ENCODE measurements at places on chromosomes 7 and 10.

GRCh38 chr7:52940481-52940880, 95.0 kb upstream of the POM121L12 start:
- DNase-seq = no peak

- no peak for DNase-seq
These were observed 396.7 kb downstream of the PHTF2 start for GRCh38 chr7:78195281-78195680.

DNA sequence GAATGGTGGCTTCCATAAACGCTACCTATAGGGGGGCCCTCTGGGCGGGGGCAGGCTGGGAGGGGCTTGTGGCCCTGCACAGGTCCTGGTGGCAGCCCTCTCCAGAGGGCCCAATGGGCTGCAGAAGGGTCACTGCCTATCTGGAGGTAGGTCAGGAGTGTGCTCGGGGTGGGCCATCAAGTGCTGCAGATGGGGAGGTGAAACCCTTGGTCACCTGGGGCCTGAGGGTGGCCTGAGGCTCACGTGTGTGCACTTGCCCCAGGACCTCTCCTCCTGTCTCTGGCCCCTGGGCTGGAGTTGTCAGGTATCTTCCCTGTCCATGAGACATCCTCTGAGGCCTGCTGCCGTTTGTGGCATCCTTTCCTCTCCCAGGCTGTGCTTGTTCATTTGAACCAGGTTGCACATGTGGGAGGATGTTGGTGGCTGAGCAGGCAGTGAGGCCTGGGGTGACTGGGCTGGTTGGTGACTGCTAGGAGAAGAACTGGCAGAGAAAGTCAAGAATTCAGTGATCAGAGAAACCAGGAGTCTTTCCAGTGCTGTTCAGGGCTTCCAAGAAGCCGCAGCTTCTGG, 21.1 kb upstream of the SH2D4B start:
- no peak for DNase-seq

- no peak for DNase-seq
These were observed 135.5 kb downstream of the CD36 start for GRCh38 chr7:80773787-80774508.

DNA sequence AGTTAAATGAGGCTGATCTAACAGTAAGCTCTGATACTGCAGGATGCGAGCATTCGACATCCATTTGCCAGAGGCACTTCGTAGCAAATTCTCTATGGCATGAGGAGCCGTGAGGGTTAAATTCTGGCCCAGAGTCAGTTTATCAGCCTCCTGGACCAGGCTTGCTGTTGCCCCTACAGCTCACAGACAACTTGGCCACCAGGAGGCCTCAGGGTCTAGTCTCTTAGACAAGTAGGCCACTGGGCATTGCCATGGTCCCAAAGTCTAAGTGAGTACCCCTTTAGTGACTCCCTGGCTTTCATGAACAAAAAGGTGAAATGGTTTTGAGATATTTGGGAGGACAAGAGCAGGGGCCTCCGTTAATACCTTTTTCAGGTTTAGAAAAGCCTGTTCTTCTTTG, 178.0 kb upstream of the MBL2 start:
- DNase-seq = no peak

DNA sequence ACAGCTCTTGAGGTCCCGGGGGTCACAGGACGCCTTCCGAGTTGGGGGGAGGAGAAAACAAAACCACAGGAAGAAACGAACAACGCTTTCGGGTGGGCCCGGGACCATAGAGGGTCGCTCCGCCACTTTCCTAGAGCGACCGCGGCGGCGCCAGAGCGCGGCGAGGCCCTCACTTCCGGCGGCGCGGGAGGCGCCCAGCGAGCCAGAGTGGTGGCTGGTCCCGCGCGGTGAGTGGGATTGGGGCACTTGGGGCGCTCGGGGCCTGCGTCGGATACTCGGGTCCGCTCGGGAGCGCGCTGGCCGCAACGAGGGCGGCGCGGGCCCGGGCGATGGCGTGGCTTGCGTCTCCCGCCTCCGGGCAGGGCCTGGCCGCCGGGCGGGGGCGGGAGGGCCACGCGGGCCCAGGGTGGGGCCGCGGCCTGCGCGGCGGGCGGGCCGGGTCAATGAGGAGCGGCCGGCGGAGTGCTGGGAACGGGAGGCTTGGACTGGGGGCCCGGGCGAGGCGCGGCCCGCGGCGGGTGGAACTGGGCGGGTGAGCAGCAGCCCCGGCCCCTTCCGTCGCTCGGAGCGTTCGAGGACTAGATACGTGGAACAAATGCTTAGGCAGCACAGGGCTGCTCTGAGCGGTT, at the start of gene ZNF22:
TSS of gene ZNF22 (plus strand) at position 172 of the 629 bp plus-strand sequence. CDS start 2,446 bp downstream, outside the sequence.
- DNase-seq = peak; percentile 20

DNA sequence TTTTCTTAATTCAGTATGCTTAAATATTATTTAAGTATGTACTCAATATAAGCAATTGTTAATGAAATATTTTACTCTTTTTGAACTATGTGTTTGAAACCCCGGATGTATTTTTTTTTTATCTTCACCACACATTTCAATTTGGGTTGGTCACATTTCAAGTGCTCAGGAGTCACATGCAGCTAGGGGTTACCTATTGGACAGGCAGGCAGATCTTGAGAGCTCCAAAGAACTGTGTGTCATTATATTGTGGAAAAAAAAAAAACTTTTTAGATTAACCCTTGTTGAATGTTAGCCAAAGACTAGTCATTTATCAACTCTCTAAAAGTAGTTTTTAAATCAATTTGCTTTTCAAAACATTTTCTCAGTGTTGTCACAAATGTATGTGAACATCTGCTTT, 37.2 kb downstream of the IKZF1 start:
- DNase-seq = no peak

- DNase-seq = no peak
These were observed 285.9 kb downstream of the LRMDA start for GRCh38 chr10:75717126-75717916.

DNA sequence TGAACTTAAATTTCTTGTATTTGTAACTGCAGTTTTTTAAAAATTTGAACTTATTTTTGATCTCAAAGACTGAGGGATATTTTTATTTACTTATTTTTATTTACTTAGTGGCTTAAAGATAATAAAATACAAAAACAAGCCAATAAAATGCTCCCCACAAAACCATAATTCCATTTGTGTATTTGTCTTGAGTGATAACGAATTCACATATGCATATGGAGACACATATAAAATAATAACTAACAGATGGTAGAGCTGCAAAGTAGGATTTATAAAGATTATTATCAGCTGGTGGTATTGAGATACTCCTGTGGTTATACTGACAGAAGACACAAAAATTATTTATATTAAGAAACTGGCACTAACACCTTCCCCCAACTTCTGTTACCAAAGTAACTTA, 90.2 kb upstream of the RPA3 start:
- DNase-seq = no peak

- no peak for DNase-seq
These were observed 9.3 kb upstream of the TSPAN14 start for GRCh38 chr10:80444646-80445319.

DNA sequence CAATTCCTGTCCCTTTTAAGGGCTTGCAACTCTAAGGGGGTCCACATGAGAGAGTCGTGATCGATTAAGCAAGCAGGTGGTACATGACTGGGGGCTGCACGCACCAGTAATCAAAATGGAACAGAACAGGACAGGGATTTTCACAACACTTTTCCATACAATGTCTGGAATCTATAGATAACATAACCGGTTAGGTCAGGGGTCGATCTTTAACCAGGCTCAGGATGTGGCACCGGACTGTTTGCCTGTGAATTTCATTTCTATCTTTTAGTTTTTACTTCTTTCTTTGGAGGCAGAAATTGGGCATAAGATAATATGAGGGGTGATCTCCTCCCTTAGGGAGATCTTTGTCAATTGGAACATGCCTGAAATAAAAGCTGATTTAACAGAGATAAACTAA, 370.1 kb downstream of the IPMK start:
- no peak for DNase-seq

GRCh38 chr7:136953386-136953785, 84.9 kb downstream of the CHRM2 start:
- DNase-seq = no peak

DNA sequence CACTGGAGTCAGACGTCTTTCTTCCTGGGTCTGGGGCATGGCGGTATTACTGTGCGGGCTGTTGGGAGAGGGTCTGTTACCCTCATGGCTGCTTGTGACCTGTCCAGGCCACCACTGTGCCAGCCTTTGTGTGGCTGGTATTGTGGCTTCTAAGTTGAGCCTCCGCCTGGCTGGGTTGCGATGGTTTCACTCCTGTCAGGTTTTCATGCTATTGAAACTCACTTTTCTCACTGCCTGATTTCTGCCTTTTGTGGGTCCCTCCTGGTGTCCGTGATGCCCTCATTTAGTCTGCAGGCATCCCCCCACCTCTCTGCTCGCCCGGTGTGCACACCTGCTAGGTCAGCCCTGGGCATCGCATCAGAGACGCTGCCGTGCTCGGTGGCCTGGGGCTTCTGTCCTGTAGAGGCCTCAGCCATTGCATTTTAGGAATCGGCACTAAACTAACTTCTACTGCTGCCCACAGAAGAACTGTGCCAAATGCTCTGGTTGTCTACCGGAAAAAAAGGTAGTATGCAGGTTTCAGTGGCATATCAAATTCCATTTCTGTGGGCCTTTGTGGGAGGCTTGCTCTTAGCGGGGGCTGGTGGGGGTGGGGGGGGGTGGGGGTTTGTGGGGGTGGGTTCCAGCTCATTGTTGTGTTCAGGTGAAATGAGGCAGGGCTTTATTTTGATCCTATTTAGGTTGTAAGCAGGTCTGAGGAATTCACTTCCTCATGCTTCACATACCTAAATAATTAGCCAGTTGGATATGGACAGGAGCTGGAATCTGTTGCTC, 64.3 kb downstream of the MGMT start:
- DNase-seq = no peak

DNA sequence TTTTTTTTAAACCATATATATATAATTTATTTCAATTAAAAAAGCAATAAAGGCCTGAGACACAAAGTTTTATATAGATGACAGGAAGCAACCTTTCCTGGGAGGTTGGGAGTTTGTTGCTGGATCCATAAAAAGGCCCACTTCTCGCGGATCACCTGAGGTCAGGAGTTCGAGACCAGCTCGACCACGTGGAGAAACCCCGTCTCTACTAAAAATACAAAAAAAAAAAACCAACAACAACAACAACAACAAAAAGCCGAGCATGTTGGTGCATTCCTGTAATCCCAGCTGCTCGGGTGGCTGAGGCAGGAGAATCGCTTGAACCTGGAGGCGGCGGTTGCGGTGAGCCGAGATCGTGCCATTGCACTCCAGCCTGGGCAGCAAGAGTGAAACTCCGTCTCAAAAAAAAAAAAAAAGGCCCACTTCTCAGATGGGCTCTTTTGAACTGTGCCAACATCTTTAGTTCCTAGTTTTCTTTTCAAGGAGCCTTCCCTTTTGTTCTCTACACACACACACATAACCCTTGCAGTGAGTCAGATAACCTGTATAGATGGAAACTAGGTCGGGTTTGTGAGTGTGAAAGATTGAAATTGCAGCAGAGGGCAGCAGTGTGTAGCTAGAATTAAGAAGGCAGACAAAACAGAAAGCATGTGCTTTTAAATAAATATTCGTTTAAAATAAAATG, 1.2 kb upstream of the SMNDC1 start:
- peak; percentile 44 for DNase-seq

GRCh38 chr10:120735773-120736371, 115.3 kb upstream of the WDR11 start:
- no peak for DNase-seq

- no peak for DNase-seq
These were observed 121.4 kb upstream of the INHBA start for GRCh38 chr7:41824284-41824683.

DNA sequence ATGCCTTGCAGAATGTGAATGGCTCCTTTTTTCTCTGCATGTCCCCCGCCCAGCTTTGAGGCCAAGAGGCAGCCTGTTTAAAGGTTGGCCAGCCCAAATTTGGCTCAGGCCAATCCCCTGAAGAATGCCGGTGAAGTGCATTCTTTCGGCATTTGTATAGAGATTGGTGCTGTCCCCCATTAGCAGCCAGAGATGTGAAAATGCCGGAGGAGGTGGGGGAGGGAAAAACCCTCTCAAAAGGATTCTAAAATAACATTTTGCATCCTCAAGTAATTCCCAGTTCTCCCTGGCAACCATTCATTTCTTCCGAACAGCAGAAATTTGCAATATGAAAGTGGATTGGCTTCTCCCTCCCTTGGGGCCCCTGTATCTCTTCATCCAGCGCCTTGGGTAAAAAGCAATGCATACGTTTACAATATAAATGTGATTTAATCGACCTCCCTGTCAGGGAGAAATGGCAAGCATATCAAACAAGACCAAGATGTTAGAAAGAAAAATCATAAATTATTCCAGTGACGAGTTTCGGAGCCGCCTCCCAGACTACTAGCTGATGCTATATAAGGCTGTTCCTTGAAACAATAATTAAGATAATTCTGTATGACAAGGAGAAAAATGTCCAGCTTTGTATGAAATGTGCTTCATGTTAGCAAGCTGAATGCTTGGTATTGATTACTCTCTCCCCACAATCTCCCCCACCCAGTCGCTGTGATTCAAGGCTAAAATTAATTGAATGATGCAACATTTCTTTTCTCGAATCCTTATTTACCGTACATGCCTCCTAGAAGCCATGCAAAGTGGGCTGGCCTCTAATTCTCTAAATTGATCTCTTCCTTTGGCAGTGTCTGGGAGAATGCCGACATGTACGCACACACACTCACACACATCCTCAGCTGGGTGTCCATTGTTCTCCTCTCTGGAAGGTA, 323.7 kb downstream of the RPS24 start:
- no peak for DNase-seq

DNA sequence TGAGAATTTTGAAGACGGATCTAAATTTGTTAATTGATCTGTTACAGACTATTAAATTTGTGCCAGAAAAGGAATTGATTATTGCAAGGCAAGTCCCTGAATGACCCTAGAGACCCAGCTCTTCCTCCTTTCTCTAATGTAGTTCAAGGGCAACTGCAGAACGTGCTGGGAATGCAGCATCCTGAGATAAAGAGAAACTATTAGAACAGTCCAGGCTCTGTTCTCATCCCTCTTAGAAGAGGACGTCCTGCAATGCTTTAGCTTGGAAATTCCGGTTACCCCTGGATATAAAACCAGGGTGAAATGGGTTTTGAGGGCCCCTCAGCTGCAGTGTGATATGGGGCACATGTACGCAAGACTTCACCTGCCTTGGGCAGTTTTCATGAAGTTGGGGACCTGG, 67.3 kb downstream of the PTN start:
- DNase-seq = no peak

DNA sequence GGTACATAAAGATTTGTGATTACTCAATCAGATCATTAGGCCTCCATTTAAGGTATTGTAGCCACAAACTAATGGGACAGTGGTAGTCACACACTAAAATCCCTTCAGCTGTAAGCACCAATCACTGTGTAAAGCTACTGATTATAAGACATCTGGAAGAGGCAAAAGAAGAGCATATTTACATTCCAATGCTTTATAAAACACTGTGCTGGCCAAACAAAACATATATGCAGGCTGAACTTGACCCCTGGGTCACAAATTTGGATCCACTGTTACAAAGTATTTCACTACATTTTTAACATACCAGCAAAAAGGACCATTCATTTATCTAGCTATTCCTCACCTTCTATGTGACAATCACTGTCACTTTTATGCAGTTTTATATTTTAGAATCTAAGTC, 41.4 kb upstream of the ANLN start:
- DNase-seq = no peak
